CD14-positive monocyte (primary cell): ENCODE measurements at places on chromosomes 2 and 18. TPM values are rescaled to one million over a fixed set of nuclear protein-coding genes. Genes with fewer than 3 reads are reported as not detected.

- DNase-seq: no peak
- H3K4me3 ChIP-seq: no peak overlapping the region
- H3K36me3 ChIP-seq: no peaks in the 10 kb centered on the region
- no peak overlapping the region for H3K27ac ChIP-seq
These were observed 62.9 kb downstream of the MSTN start for GRCh38 chr2:189999661-190000060.

Gene CXCR2
- polyA plus RNA-seq: 5.4 and 7.8 TPM in 2 replicates

DNA sequence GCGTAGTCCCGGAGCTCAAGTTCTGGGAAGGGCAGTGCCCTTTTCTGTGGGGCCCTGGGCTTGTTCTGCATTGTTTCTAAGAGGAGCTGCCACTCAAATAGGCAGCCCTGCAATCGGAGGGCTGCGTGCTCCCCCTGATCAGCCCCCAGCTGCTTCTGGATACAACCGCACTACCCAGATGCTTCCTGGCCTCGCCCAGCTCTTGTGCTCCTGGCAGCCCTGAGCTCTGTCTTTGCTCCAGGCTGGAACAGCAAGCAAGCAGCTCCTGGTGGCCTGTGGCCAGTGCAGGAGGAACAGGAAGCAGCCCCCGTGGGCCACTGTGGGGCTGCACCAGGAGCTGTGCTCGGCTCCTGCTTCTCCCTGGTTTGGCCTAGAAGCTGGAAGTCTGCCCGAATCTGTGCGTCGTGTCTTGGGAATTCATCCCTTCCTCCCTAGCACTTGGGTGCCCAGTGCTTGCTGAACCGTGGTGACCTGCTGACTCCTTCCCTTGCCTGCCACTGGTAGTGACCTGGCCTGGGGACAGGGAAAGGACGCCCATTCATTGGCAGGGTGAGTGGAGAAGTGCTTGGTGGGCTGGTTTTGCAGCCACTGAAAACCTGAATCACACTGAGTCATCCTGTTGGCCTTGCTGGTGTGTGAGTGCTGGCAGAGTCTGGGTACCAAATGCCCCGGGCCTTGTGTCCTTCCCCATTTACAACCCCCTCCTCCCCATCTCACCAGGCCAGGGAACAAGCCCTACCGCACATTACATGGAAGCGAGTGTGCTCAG, 27.3 kb upstream of the NTSR2 start:
- H3K36me3 ChIP-seq: no peaks in the 10 kb centered on the region
- peak overlapping the region; percentile 17 for H3K27ac ChIP-seq
- H3K27me3 ChIP-seq: no peaks in the 10 kb centered on the region
- no peak overlapping the region for H3K4me3 ChIP-seq
- peaks cover 35% of the 10 kb centered on the region for H3K4me1 ChIP-seq
- peak; percentile 71 for DNase-seq

Gene FAM124B
- polyA plus RNA-seq: 2.0 TPM

DNA sequence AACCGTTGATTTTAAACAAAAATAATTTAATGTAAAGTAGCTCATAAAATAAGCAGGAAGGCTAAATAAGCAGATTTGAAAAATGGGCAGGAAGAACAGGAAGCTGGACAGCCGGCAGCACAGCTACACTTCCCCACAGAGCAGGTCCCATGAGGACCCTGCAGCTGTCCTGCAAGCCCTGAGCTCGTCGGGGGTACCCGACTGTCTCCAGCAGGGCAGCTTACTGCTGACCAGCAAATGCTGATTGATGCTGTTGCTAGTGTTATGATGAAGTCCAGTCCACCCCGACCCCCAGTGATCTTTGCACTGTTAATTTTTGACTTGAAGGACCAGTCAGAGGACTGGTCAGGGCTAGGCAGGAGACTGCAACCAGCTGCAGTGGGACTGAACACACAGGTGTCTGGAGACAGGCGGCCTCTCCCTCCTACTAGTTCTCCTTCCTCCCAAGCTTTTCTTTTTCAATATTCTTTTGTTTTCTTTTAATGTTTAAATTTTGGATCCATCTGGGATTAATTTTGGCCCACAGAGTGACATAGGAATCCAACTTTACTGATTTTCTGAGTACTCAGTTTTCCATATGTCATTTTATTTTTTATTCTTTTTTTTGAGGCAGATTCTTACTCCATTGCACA, 27.7 kb downstream of the POLE4 start:
- H3K27ac ChIP-seq: no peak overlapping the region
- H3K36me3 ChIP-seq: no peaks in the 10 kb centered on the region
- H3K4me3 ChIP-seq: no peak overlapping the region
- DNase-seq: no peak
- H3K27me3 ChIP-seq: no peaks in the 10 kb centered on the region

Gene PSMA8
- polyA plus RNA-seq: not detected in 2 replicates
